ENCODE measurements at places on chromosomes 1 and 21. TPM values are rescaled to one million over a fixed set of nuclear protein-coding genes. Genes with fewer than 3 reads are reported as not detected.

GRCh38 chr1:109134423-109134822 lies 20.5 kb downstream of the ELAPOR1 start:
- no peak for DNase-seq

Gene TMEM201
- 9.5 TPM for total RNA-seq

Gene BEST4
- 0.12 TPM for total RNA-seq

Gene HFM1
- total RNA-seq, result not detected

Gene HENMT1
- 2.7 TPM for total RNA-seq

Data from HFFc6 (cell line).